ENCODE measurements at places on chromosomes 13 and 19.

DNA sequence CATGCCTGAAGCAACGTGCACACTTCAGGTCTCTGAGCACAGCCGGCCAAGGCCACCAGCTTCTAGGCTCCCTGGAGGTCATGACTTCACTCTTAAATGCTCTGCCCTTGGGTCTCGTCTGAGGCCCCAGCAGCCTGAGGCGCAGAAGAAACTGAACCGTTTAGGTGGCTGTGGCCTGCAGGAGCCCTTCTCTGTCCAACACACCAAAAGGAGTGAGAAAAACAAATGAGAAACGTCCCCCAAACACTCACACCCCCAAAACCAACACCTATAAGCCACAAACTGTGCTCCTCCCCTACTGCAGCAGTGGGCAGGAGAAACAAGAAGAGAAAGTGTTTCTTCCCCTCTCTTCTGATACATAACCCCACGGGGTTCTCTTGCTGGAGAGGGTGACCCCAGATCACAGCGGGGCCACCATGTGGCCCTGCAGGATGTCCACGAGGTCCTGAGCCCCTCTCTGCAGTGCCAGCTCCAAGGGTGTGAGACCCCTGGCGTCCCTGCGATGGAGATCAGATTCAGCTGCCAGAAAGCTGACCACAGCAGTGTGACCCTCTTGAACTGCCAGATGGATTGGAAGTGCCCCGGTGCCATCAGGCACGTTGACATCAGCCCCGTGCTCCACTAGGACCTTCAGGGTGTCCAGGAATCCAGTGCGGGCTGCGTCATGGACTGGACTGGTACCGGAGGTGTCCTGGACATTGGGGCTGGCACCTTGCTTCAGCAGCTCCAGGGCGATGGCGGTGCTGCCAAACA is 1.0 kb upstream of the KRI1 start:
- peak; percentile 62 for DNase-seq

DNA sequence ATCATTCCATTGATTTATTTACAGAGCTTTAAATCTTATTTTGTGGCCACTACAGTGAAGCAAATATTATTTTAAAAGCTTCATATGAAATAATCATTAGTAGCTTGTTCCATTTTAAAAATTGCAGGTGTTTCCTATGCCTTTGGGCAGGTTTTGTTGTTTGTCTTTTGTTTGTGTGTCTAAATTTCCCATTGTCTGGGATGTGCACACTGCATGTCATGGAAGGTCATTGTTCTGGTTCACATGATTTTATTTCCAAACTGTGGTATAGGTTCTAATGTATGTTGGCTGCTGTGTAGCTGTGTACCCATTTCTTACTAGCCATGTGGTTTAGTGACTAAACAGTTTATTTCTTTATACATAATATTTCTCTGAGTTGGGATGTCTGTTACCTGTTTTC is 65.6 kb downstream of the COL4A2 start:
- no peak for DNase-seq

DNA sequence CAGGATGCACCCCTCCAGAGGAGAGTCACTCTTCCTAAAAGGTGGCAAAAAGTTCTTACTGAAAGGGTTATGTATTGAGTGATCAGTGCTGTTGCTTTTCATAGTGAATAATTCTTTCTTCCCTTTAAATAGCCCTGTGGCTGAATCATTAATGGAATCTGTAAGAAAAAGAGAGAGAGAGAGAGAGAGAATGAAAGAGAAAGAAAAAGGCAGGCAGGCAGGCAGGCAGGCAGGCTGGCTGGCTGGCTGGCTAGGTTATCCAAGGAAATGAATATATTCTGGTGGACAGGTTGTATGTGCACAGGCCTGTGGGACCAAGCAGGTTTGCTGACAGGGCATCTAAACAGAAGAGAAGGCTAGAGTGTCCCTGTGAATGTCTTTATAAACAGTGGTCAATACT is 100.5 kb downstream of the DLEU7 start:
- DNase-seq, result no peak

DNA sequence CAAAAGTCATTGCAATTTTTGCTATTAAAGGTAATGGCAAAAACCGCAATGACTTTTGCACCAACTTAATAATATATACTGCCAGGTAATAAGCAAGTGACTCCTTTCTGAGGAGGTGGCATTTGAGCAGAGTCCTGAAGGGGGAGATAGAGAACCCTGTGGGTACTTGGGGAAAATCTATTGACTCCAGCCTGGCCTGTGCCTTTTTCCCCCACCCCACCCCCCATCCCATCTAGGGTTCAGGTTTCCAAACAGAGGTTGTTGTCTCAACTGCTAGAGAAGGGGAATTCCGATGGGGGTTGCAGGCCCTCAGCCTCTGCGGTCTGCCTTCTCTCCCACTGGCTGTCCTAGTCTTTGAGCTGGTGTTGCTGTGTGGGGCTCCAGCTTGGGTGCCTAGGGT is 11.5 kb downstream of the S1PR2 start:
- DNase-seq, result peak; percentile 37

DNA sequence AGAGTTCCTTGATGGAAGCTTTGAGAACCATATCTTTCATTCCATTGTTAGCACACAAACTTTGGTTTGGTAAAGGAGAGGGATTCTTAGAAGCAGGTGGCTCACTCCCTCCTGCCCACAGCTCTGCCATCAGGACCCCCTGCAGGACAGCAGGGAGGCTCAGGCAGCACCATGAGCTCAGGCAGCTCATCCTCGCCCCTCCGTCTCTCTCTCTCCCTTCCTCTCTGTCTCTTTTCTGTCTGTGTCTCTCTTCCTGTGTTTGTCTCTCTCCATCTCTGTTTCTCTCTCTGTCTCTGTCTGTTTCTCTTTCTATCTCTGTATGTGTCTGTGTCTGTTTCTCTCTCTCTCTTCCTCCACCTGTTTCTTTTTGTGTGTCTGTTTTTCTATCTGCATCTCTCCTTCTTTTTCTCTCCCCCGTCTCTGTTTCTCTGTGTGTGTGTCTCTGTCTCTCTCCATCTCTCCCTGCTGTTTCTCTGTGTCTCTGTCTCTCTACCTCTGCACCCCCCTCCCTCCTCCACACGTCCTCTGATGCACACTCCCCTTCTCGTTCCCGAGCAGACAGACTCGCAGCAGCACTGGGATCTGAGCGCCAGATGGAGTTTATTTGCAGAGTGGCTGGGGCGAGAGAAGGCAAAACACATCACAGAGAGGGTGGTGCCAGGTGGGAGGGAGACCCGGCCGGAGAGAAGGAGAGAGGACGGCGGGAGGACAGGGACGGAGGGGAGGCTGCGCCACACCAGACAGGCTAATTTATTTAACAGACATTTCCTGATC is 8.7 kb downstream of the SBK2 start:
- DNase-seq, result no peak

- no peak for DNase-seq
Observed at GRCh38 chr19:47099576-47100050, 14.0 kb downstream of the ZC3H4 start.

- no peak for DNase-seq
Observed at GRCh38 chr13:41909506-41909905, 51.4 kb downstream of the VWA8 start.

GRCh38 chr19:7701654-7702457 is at the start of gene FCER2:
Gene FCER2, minus strand, starts transcription at chr19:7702131. Its CDS starts 2,371 bp downstream, at chr19:7699760.
- DNase-seq, result no peak

DNA sequence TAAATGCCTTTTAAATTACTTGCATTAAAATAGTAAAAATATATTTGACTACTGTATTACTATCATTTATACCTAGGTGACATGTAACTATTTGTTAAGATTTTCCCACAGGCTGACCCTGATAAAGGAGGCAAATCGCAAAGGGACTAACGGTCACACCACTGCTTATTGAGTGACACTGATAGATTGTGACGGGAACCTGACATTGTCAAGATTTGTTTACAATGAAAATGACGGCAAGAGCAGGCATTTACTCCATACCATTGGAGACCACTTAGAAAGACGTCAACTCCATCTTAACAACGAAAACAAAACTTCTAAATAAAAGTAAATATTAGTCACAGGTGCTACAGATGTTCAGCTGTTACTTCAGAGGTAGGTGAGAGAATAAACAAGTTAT is 289.0 kb downstream of the DACH1 start:
- no peak for DNase-seq

- DNase-seq, result no peak
Observed at GRCh38 chr13:99997702-99998214, 16.2 kb downstream of the ZIC2 start.

GRCh38 chr13:40215311-40215710 is 451.1 kb downstream of the FOXO1 start:
- DNase-seq, result no peak

DNA sequence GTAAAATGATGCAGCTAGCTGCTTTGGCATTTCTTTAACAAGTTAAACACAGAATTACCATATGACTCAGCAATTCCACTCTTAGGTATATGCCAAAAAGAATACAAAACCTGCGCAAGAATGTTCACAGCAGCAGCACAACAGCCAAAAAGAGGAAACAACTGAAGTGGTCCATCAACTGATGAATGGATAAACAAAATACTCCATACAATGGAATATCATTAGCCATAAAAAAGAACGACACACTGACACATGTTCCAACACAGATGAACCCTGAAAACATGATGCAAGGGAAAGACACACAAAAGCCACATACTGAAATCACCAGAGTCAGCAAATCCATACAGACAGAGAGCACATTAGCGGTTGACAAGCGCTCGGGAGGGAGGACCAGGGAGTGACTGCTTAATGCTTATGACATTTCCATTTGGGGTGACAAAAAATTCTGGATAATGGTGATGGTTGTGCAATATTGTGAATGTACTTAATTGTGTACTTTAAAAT is 3.0 kb downstream of the PCID2 start:
- no peak for DNase-seq

DNA sequence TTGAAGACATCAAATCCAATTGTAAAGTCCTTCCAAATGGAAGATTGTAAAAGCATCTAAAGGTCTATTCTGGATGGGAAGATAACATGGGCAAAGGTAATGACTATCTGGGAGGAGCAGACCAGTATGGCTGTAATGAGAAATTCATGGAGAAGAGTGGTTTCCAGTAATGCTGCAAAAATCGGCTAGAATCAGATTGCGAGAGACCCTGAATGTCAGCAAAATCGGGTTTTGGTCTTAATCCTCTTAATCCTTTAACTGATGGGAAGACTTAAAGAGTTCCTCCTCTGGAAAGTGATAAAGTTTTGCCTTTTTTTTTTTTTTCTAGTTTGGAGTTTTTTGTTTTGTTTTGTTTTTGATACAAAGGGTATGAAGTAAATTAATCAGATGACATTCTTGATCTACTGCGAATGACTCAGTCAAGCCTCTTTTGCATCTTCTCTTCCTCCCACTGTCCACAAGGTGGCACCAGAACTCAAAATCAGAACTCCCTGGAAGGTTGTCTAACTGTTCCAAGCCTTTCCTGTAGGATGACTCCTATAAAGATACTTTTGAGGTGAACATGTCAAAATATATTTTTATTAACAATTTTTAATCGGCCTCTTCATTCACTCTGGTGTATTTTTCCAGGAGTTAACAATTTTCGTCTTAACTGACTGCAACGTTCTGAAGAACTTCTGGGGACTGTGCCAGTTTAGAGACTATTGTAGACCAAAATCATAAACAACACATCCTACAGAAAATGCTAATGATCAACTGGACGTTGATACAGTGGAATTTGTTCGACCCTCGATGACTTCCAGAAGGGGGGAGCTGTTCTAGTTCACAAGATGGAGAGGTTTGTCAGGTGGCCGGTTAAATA is 213.3 kb upstream of the MIR17HG start:
- peak; percentile 11 for DNase-seq

DNA sequence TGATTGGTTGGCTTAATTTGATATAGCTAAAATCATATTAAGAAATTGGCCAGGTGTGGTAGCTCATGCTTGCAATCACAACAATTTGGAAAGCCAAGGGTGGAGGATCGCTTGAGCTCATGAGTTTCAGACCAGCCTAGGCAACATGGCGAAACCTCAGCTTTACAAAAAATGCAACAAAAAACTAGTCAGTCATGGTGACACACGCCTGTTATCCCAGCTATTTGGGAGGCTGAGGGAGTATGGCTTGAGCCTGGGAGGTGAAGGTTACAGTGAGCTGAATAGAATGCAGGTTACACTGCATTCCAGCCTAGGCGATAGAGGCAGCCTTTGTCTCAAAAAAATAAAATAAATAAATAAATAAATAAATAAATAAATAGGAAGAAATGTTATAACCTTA is 1579.6 kb upstream of the SLC10A2 start:
- DNase-seq, result no peak

DNA sequence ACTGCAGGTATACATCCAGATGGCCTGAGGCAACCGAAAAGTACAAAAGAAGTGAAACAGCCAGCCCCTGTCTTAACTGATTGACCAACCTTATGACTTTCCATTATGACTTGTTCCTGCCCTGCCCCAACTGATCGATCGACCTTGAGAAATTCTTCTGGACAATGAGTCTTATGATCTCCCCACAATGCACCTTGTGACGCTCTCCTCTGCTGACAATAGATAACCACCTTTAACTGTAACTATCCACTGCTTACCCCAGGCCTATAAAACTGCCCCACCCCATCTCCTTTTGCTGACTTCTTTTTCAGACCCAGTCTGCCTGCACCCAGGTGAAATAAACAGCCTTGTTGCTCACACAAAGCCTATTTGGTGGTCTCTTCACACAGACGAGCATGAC is 11.2 kb downstream of the ZNF83 start:
- DNase-seq, result no peak

DNA sequence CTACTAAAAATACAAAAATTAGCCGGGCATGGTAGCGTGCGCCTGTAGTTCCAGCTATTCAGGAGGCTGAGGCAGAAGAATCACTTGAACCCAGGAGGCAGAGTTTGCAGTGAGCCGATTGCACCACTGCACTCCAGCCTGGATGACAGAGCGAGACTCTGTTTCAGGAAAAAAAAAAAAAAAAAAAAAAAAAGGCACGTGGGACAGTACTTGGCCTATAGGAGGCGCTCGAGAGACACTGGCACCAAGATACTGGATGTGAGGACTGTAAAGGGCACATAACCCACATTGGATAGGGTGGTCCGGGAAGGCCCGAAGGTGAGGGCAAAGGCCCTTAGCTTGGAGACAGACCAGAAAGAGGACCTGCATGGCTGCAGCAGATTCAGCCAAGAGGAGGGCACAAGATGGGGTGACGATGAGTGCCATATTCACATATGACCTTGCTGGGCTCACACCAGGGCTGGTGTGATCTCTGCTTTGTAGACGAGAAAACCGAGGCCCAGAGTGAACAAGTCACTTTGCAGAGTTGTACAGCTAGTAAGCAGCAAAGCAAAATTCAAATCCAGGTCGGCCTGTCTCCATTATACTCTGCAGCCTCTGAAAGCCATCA is 89.4 kb downstream of the DPF1 start:
- peak; percentile 19 for DNase-seq

DNA sequence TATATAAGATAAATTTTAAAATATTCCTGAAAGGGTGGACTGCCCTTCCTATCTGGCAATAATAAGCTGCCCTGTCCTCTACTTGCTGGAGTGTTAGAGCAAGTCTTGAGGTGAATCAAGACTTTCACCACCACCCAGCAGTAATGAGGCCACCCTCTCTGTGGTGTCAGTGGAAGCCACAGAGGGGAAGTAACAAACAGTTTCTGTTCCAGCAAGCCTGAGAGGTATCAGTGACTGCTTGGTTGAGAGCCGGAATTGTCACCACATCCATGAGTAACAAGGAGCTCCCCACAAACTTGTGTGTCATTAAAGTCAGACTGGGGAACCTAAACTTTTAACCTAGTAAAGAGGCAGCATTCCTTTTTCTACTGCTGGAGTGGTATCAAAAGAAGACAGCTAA is 532.7 kb upstream of the SPRY2 start:
- DNase-seq, result no peak

All from activated CD4-positive, alpha-beta T cell treated with anti-CD3 and anti-CD28 coated beads, Interleukin-2, amount 50 U/mL, for 48 hours (primary cell).